GM12878 (cell line): ENCODE measurements at places on chromosomes 12 and 14.

DNA sequence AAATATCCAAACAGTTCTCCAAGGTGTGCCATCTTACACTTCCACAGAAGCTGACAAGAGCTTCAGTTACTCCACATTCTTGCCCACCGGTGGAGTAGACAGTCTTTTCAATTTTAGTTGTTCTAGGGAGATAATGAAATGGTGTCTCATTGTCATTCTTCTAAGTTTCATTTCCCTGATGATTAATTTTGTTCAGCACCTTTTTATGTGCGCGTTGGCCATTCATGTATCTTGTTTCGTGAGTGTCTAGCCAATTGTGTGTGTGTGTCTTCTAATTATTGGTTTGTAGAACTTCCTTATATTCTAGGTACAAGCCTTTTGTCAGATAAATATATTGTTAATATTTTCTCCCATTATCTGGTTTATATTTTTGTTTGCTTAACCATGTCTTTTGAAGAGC lies 63.1 kb downstream of the GLT1D1 start:
- DNase-seq = peak; percentile 9

DNA sequence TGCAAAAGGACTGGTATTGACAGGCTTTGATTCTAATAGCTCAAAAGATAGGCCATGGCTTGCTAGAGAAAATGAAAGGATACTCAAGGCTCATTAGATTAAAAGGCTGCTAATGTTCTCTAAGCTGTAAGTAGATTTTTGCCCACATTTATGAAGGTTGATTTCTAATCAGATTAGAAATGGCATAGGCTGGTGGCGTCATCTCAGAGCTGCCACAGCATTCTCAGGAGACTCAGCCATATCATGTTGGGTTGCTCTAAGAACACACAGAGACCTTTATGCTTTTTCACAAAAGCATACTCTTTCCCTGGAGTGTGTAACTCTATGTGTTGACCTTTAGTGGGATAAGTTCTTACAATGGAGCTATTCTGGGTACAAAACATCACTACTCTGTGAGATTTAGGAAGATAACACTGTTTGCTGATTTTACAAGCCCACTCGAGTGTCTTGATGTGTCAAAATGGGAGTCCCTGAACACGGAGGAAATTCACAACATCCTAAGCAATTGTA lies 576.0 kb downstream of the NRXN3 start:
- no peak for DNase-seq

- no peak for DNase-seq
Observed at GRCh38 chr14:101426466-101426865, 134.8 kb upstream of the DIO3 start.

- no peak for DNase-seq
Observed at GRCh38 chr14:38125481-38126037, 82.1 kb upstream of the SSTR1 start.

GRCh38 chr12:6438345-6438744 lies 6.4 kb upstream of the CD27 start:
- no peak for DNase-seq

DNA sequence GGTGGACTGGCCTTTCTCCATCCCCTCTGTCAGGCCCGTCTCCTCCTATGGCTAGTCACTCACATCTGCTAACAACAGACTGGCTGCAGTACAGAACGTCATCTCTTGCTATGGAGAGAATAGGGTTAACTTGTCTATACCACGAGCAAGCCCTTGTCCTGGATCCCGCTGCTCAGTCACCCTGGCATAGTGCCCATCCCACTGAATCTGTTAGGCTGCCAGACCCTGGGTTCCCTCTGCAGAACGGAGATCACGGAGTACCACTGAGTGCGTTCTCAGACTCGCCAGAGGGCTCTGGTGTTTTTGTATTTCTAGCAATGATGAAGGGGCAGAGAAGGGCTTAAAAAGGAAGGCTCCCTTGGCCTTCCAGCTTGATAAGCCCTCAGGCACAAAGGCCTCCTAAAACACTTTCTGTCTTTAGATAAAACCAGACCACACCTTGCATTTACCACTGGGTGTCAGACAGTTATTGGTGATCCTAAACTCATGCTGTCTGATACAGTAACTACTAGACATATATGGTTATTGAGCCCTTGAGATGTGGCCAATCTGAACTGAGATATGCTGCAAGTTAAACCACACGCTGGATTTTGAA lies 6.3 kb upstream of the NRIP2 start:
- DNase-seq = no peak

DNA sequence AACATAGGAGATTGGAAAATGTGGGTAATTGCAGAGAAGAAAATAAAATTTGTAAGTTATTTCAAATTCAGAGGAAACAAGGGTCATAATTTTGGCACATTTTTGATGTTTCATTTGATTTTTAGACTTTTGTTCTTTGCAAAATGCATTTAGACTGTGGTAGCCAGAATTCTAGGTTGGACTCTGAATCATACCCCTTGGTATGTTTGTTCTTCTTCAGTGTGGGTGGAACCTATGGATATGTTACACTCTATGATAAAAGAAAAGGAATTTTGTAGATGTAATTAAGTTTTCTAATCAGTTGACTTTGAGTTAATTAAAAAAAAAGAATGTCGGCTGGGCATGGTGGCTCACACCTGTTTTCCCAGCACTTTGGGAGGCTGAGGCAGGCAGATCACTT lies 827.0 kb downstream of the AACS start:
- DNase-seq = no peak

- no peak for DNase-seq
Observed at GRCh38 chr14:68178282-68178681, 358.7 kb downstream of the RAD51B start.
